ENCODE measurements at places on chromosomes 12 and 14. TPM values are rescaled to one million over a fixed set of nuclear protein-coding genes. Genes with fewer than 3 reads are reported as not detected.

DNA sequence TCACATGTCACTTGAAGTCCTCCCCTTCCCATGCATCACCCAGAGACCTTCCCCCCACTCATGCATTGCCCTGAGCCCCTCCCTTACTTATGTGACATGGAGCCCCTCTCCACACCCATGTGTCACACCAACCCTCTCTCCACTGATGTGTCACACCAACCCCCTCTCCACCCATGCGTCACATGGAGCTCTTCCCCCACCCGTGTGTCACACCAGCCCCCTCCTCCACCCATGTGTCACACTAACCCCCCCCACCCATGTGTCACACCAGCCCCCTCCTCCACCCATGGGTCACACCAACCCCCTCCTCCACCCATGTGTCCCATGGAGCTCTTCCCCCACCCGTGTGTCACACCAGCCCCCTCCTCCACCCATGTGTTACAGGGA, 30.4 kb downstream of the RTL1 start:
- no peak overlapping the region for H3K27ac ChIP-seq
- H3K4me1 ChIP-seq = no peaks in the 10 kb centered on the region
- no peak overlapping the region for H3K4me3 ChIP-seq
- peaks cover 2% of the 10 kb centered on the region for H3K36me3 ChIP-seq

DNA sequence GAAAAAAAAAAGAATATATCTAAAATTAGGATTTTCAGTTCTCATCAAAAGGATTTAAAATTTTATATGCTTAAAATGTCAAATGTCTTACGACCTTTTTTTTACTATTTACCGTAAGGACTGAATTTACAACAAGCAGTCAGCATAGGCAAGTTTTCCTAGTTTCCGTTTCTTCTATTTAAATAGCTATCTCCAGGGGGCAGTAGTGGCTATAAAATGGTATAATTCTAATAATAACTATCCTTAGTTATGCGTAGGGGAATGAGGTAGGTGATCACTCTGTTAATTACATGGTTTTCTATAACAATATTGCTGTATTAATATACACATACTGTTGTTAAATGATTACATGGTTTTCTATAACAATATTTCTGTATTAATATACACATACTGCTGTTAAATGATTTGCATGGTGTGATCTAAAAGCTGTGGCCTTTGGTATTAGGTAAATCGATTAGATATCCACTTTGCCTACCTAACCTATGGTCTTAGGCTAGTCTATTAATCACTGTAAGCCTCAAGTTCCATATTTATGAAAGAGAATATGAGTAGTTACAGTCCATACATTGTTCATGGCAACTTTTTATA, 217.7 kb upstream of the PDZRN4 start:
- no peak overlapping the region for H3K27ac ChIP-seq
- H3K36me3 ChIP-seq = no peaks in the 10 kb centered on the region
- DNase-seq = no peak
- H3K4me3 ChIP-seq = no peak overlapping the region

GRCh38 chr12:77152623-77153193, 87.3 kb upstream of the E2F7 start:
- H3K27ac ChIP-seq = no peak overlapping the region
- no peaks in the 10 kb centered on the region for H3K4me1 ChIP-seq
- no peak overlapping the region for H3K4me3 ChIP-seq
- no peaks in the 10 kb centered on the region for H3K27me3 ChIP-seq
- DNase-seq = peak; percentile 36
- no peaks in the 10 kb centered on the region for H3K36me3 ChIP-seq

DNA sequence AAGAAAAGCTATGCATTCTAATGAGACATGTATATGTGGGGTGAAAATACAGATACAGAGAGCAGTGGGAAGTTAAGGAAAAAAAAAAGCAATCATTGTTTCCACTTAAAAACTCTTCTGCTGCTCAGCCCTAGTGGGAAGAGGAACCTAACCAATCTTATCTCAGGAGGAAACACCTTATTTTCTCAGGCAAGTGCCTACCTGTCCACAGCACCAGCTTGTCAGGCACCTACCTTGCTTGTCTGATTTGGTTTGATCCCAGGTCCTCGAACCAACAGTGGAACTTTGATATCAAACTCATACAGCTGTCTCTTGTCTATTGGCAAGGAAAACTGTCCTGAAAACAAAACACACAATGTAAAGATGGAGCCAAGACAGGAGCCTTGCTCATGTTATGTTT, 22.4 kb downstream of the GNS start:
- no peak for DNase-seq
- peaks cover 11% of the 10 kb centered on the region for H3K36me3 ChIP-seq
- no peak overlapping the region for H3K27ac ChIP-seq
- H3K4me3 ChIP-seq = no peak overlapping the region
- peaks cover 5% of the 10 kb centered on the region for H3K4me1 ChIP-seq

DNA sequence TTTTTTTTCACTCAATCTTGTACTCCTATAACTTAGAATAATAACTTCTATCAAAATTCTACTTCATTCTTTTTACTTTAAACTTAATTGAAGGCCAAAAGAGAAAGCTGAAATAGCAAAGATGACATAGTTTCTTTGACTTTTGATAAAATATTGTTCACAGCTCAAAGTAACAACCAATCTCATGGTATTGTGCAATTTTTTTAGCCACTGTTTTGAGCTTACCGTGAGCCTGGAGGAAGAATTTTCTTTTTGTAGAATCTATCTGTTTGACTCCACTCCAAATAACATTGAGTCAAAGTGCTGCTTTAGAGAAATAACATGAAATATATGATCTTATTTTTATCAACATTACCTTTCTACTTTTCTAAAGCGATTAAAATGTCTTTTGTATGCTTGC, 903.9 kb upstream of the FOXG1 start:
- H3K4me1 ChIP-seq = no peaks in the 10 kb centered on the region
- no peak overlapping the region for H3K4me3 ChIP-seq
- no peak for DNase-seq
- no peak overlapping the region for H3K27ac ChIP-seq

GRCh38 chr12:109523504-109523903, 46.1 kb downstream of the UBE3B start:
- peaks cover 15% of the 10 kb centered on the region for H3K4me1 ChIP-seq
- H3K4me3 ChIP-seq = no peak overlapping the region
- no peaks in the 10 kb centered on the region for H3K27me3 ChIP-seq
- H3K27ac ChIP-seq = no peak overlapping the region

Gene RPL10L
- total RNA-seq = not detected

Gene MYO1H
- not detected for total RNA-seq

All from astrocyte (in vitro differentiated cells and primary cell).